NCI-H1436 treated with DMSO at 0.1 percent for 48 hours (cell line): ENCODE measurements at places on chromosomes 2 and 18.

GRCh38 chr18:50199921-50200320, 5.0 kb upstream of the MYO5B start:
- no peak for DNase-seq

- DNase-seq = no peak
These were observed 70.4 kb upstream of the CYP1B1 start for GRCh38 chr2:38146275-38146906.

- DNase-seq = no peak
These were observed 268.1 kb upstream of the ATP5MC3 start for GRCh38 chr2:175449616-175450015.

DNA sequence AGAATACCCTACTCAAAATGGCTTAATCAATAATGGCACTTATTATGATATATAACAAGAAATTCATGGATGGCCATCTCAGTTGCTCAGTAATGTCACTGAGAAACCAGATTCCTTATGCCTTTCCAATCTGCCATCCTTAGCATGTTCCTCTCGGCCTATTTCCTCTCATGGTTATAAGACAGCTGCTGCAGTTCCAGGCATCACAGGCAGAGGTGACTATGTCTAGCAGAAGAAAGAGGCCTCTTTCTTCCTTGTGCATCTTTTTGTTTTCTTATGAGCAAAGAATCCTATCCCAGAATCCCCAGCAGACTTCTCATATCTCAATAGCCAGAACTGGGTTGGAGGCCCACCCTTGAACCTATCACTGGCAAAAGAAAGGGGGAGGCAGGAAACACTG, 310.6 kb upstream of the SPRED2 start:
- DNase-seq = no peak

- DNase-seq = no peak
These were observed 6.3 kb downstream of the C2orf81 start for GRCh38 chr2:74414881-74415761.

DNA sequence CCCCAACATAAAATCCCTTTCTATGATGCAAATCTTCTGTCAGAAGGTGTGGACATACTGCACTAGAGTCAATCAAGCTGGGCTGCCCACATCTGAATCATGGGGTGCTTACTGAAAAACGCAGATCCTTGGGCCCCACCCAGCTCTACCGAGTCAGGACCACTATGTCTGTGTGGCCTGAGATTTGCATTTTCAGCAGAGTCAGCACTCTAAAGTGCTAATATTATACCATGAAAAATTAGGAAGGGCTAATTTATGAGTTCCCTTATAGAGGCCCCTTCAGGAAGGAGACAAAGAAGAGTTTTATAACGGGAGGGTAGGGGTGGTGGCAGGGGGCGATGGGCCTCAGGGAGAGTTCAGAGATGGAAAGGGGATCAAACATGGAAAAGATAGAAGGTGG, 163.3 kb upstream of the NABP1 start:
- DNase-seq = no peak

- no peak for DNase-seq
These were observed 128.2 kb downstream of the HDAC4 start for GRCh38 chr2:239272626-239273025.

GRCh38 chr2:11305338-11305737, 39.1 kb downstream of the ROCK2 start:
- no peak for DNase-seq

- no peak for DNase-seq
These were observed 23.2 kb downstream of the SUMO1 start for GRCh38 chr2:202215179-202215578.

- no peak for DNase-seq
These were observed 36.3 kb downstream of the HS6ST1 start for GRCh38 chr2:128282246-128282975.

DNA sequence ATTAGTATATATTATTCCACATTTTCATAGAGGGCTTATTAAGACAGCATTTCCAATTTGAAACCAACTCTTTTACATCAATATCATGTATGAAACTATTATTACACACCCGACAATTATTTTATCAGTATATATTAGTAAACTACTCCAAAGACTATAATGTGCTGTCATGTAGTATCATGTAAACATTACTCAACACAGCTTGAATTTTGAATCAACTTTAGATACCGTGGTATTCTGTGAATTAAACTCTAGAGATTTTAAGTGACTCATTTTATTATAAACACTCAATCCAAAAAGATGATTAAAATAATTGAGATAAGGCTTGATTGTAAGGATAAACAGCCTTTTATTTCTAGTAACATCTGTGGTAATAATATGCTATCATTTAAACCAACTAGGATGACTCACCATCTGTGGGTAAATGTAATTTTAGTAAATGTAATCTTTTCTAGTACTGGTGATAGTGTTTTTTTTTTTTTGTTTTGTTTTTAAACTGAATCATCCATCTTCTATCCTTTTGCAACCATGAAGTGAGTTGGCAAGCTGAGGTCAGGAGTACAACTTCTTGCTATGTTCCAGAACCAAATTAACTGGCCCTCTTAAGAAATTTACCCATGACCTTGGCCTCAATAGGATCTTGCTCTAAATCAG, 144.3 kb upstream of the SMAD7 start:
- DNase-seq = no peak

DNA sequence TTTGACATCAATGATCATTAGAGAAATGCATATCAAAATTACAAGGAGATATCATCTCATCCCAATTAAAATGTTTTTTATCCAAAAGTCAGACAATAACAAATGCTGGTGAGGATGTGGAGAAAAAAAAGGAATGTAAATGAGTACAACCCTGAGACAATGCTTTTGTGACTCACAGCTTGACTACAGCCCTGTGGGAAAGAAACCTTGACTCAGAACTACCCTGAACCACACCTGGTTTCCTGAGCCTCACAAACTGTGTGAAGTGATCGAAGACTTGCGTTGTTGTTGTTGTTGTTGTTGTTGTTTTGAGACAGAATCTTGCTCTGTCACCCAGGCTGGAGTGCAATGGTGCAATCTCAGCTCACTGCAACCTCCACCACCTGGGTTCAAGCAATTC, 266.6 kb upstream of the MYT1L start:
- no peak for DNase-seq
